Suprapubic skin (tissue), 4 donors: ENCODE measurements at places on chromosomes 2 and 18.

DNA sequence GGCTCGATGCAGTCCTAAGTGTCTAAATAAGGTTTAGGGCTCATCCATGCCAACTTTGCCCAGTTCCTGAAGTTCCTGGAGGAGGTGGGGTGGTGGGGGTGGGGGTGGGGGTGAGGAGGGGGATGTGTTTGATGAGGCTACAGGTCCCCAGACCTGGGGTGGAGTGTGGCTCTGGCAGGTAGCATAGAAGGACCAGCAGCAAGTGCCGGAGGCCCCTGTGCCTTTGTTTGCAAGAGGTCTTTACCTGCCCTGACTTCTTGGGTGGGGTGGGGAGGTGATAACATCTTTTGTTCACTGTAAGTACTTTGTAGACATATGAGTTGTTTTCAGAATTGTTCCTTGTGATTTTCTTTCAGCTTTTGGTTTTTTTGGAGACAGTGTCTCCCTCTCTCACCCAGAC lies 10.0 kb downstream of the SH3BP4 start:
- H3K4me3 ChIP-seq = no peak overlapping the region
- no peaks in the 10 kb centered on the region for H3K27me3 ChIP-seq
- H3K27ac ChIP-seq = no peak overlapping the region
- no peak for DNase-seq

DNA sequence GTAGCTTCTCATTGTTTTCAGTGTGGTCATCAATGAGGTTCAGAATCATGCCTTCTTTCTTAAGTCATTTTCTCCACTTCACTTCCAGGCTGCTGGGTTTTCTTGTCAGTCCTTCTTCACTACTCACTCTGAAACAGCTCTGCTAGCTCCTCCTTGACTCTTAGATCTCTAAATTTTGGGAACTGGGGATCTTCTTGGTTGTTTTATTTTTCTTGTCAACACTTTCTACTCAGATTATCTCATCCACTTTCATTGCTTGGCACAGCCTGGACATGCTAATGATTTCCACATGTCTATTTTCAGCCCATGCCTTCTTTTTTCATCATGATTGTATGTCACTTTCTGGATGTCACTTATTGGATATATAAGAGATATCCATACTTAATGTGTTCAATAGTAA lies 517.8 kb upstream of the DSEL start:
- no peaks in the 10 kb centered on the region for H3K36me3 ChIP-seq
- no peaks in the 10 kb centered on the region for H3K27me3 ChIP-seq
- no peak for DNase-seq
- no peaks in the 10 kb centered on the region for H3K4me1 ChIP-seq
- H3K27ac ChIP-seq = no peak overlapping the region

DNA sequence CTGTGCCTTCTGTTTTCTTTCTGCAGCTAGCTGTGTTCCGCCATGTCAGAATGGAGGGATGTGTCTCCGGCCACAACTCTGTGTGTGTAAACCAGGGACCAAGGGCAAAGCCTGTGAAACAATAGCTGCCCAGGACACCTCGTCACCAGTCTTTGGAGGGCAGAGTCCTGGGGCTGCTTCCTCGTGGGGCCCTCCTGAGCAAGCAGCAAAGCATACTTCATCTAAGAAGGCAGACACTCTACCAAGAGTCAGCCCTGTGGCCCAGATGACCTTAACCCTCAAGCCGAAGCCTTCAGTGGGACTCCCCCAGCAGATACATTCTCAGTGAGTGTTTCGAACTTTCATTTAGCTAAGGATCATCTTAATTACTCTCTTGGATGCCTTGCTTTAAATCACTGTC lies 74.1 kb downstream of the LTBP1 start:
- H3K4me1 ChIP-seq = peaks cover 2% of the 10 kb centered on the region
- H3K27me3 ChIP-seq = no peaks in the 10 kb centered on the region
- H3K27ac ChIP-seq = no peak overlapping the region
- no peak for DNase-seq

- peaks cover 19% of the 10 kb centered on the region for H3K27me3 ChIP-seq
- H3K36me3 ChIP-seq = no peaks in the 10 kb centered on the region
- H3K4me3 ChIP-seq = no peak overlapping the region
- H3K27ac ChIP-seq = no peak overlapping the region
- H3K4me1 ChIP-seq = no peaks in the 10 kb centered on the region
These were observed 11.7 kb upstream of the CXCR4 start for GRCh38 chr2:136129601-136130000.

GRCh38 chr2:190404487-190404886 lies 3.7 kb upstream of the MFSD6 start:
- H3K4me3 ChIP-seq = no peak overlapping the region
- H3K36me3 ChIP-seq = no peaks in the 10 kb centered on the region
- DNase-seq = no peak
- peaks cover 13% of the 10 kb centered on the region for H3K4me1 ChIP-seq
- H3K27me3 ChIP-seq = no peaks in the 10 kb centered on the region

GRCh38 chr2:25257032-25257552 lies 84.6 kb downstream of the DNMT3A start:
- no peaks in the 10 kb centered on the region for H3K27me3 ChIP-seq
- no peak overlapping the region for H3K27ac ChIP-seq
- no peak for DNase-seq
- H3K36me3 ChIP-seq = peaks cover 30% of the 10 kb centered on the region
- no peak overlapping the region for H3K4me3 ChIP-seq
- peaks cover 4% of the 10 kb centered on the region for H3K4me1 ChIP-seq

- no peaks in the 10 kb centered on the region for H3K36me3 ChIP-seq
- H3K4me1 ChIP-seq = peaks cover 28% of the 10 kb centered on the region
- DNase-seq = no peak
These were observed 95.5 kb upstream of the STK17B start for GRCh38 chr2:196266855-196267254.

GRCh38 chr2:38973266-38973665 lies 83.6 kb downstream of the ARHGEF33 start:
- DNase-seq = no peak
- H3K4me3 ChIP-seq = no peak overlapping the region
- H3K27me3 ChIP-seq = no peaks in the 10 kb centered on the region
- no peaks in the 10 kb centered on the region for H3K36me3 ChIP-seq
- H3K27ac ChIP-seq = no peak overlapping the region

- H3K27ac ChIP-seq = no peak overlapping the region
- H3K4me3 ChIP-seq = no peak overlapping the region
- no peaks in the 10 kb centered on the region for H3K4me1 ChIP-seq
- no peaks in the 10 kb centered on the region for H3K36me3 ChIP-seq
- DNase-seq = no peak
These were observed 45.3 kb upstream of the STAT1 start for GRCh38 chr2:191059308-191059707.

- H3K4me1 ChIP-seq = no peaks in the 10 kb centered on the region
- H3K4me3 ChIP-seq = no peak overlapping the region
- DNase-seq = no peak
- no peak overlapping the region for H3K27ac ChIP-seq
- H3K36me3 ChIP-seq = no peaks in the 10 kb centered on the region
- H3K27me3 ChIP-seq = no peaks in the 10 kb centered on the region
These were observed 72.0 kb downstream of the STRADB start for GRCh38 chr2:201523506-201523905.

- DNase-seq = no peak
- H3K27me3 ChIP-seq = peaks cover 33% of the 10 kb centered on the region
- H3K4me1 ChIP-seq = no peaks in the 10 kb centered on the region
- H3K36me3 ChIP-seq = no peaks in the 10 kb centered on the region
These were observed 35.8 kb downstream of the SKOR2 start for GRCh38 chr18:47215554-47216138.

DNA sequence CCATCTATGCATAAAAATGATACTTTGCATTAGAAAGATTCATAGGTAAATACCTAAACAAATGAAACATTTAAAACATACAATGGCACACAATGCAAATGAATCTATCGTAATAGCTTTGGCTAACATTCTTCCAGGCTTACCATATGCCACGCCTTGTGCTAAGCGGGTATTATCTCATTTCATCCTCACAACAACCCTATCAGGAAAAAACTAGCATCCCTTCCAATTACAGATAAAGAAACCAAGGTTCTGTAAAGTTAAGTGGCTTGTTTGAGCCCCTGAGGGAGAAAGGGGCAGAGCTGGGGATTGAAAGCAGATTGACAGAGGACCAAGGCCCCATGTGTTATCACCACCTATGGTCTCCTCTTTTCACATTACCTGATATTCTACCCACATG lies 145.4 kb upstream of the ETAA1 start:
- no peak overlapping the region for H3K4me3 ChIP-seq
- H3K27ac ChIP-seq = no peak overlapping the region
- H3K4me1 ChIP-seq = peaks cover 4% of the 10 kb centered on the region
- no peaks in the 10 kb centered on the region for H3K36me3 ChIP-seq

- no peaks in the 10 kb centered on the region for H3K4me1 ChIP-seq
- no peaks in the 10 kb centered on the region for H3K36me3 ChIP-seq
- no peak overlapping the region for H3K27ac ChIP-seq
These were observed 176.4 kb downstream of the MYO3B start for GRCh38 chr2:170354388-170354787.

GRCh38 chr2:9276901-9277451 lies 70.4 kb downstream of the ASAP2 start:
- no peak for DNase-seq
- peaks cover 27% of the 10 kb centered on the region for H3K4me1 ChIP-seq
- H3K4me3 ChIP-seq = no peak overlapping the region
- no peaks in the 10 kb centered on the region for H3K36me3 ChIP-seq
- no peaks in the 10 kb centered on the region for H3K27me3 ChIP-seq

- no peak overlapping the region for H3K4me3 ChIP-seq
- no peak overlapping the region for H3K27ac ChIP-seq
- no peaks in the 10 kb centered on the region for H3K27me3 ChIP-seq
- H3K4me1 ChIP-seq = peaks cover 7% of the 10 kb centered on the region
- H3K36me3 ChIP-seq = no peaks in the 10 kb centered on the region
- DNase-seq = no peak
These were observed 38.0 kb downstream of the NPAS2 start for GRCh38 chr2:100857915-100858314.

DNA sequence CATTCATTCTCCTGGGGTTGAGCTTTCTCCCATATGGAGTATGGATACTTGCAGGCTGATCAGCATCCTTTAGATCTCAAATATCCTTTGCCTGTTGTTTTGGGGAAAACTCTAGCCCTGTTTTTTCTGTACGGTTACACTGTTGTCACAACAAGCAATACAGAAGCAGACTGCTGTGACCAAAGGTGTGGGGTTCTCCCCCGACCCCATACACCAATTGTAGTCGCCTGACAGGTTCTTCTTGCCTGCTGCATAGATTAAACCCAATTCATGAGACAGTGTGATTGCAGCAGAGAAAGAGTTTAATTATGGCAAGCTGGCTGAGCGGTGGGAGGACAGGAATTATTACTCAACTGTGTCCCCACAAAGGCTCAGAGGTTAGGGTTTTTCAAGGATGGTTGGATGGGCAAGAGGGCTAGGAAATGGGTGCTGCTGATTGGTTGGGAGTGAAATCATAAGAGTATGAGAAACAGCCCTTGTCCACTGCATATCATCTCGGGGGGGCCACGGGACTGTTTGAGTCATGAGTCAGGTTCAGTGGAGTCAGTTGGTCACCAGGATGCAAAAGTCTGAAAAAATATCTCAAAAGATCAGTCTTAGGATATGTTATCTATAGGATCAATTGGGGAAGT lies 40.6 kb downstream of the ITGB1BP1 start:
- no peak for DNase-seq
- H3K27ac ChIP-seq = no peak overlapping the region

DNA sequence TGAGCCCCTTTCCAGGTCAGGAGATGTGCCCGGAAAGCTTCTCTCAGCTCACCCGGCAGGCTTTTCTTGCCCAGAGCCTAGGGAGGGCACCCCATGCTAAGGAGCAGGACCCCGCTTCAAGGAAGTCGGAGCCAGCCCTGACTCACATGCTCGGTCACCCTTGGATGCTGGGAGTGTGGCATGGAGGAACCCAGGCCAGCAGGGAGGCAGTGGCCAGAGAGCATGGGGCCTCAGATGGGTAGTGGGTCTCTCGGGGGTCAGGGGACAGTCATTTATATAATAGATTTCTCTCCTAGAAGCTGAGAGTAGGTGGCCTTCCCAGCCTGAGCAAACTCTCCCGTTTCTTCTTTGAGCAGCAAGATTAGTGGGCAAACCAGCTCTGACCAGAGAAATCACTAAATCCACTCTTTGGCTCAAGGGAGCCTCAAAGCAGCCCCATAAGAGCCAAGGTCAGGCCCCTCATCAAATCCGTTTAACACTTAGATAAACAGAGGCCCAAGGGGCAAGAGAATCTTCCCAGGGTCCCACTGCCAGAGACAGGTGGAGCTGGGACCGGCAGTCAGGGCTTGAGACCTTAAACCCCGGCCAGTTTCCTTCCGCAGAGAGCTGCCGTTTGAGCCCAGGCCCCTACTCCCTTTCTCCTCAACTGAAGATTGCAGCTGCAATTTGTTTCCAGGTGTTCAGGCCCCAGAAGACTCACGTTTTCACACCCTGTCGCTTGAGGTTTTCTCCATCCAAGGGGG lies 113.1 kb downstream of the CYP26B1 start:
- no peaks in the 10 kb centered on the region for H3K36me3 ChIP-seq
- no peaks in the 10 kb centered on the region for H3K27me3 ChIP-seq
- H3K4me1 ChIP-seq = peaks cover 16% of the 10 kb centered on the region
- H3K27ac ChIP-seq = no peak overlapping the region
- no peak overlapping the region for H3K4me3 ChIP-seq

GRCh38 chr18:54551590-54551989 lies 39.5 kb upstream of the DYNAP start:
- no peaks in the 10 kb centered on the region for H3K27me3 ChIP-seq
- no peak overlapping the region for H3K27ac ChIP-seq
- H3K4me3 ChIP-seq = no peak overlapping the region
- no peak for DNase-seq
- no peaks in the 10 kb centered on the region for H3K4me1 ChIP-seq
- H3K36me3 ChIP-seq = no peaks in the 10 kb centered on the region

DNA sequence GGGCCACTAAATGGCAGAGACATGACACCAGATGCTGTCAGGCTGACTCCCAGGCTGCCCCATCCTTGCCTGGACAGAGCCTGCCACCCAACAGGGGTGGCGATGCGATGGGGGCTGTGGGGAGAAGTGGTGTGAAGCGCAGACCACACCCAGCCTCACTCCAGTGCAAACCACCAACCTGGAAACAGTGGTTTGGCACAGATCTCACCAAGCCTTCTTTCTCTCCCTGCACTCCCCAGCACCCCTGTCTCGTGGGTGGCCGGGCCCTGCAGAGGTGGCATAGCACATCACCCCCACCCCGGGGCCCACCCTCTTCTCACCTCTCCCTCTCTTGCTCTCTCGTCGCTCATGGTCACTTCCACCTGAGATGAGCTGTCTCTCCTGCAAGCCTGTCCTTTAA lies 32.6 kb downstream of the CIB4 start:
- peak; percentile 40 for DNase-seq
- H3K4me1 ChIP-seq = peaks cover 12% of the 10 kb centered on the region
- no peak overlapping the region for H3K4me3 ChIP-seq
- H3K27me3 ChIP-seq = peaks cover 7% of the 10 kb centered on the region
- H3K27ac ChIP-seq = no peak overlapping the region

GRCh38 chr2:27903649-27904404 lies 13.3 kb downstream of the BABAM2 start:
- no peak for DNase-seq
- H3K27ac ChIP-seq = no peak overlapping the region
- H3K36me3 ChIP-seq = no peaks in the 10 kb centered on the region

DNA sequence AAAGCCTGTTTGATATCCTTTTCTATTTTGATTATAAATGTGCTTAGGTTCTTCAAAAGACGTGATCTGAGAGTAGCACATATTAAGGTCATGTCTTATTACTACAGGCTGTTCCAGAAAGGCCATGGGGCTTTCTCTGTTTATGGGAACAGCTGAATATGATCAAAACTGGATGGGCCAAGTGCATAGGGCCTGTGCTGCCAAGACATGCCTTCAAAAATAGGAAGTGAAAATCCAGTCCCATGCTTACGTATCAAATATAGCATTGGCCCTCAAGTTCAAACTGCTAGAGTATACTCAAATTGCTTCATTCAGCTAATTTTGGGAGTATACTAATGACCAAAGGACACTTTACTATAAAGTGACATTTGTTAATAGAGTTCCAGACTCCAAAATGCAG lies 24.1 kb downstream of the SLC25A52 start:
- H3K27ac ChIP-seq = no peak overlapping the region
- no peak overlapping the region for H3K4me3 ChIP-seq
- H3K4me1 ChIP-seq = peaks cover 3% of the 10 kb centered on the region
- DNase-seq = no peak
